CD4-positive, alpha-beta T cell treated with Interleukin-10 for 1 hour (primary cell): ENCODE measurements at places on chromosomes 16 and 17.

DNA sequence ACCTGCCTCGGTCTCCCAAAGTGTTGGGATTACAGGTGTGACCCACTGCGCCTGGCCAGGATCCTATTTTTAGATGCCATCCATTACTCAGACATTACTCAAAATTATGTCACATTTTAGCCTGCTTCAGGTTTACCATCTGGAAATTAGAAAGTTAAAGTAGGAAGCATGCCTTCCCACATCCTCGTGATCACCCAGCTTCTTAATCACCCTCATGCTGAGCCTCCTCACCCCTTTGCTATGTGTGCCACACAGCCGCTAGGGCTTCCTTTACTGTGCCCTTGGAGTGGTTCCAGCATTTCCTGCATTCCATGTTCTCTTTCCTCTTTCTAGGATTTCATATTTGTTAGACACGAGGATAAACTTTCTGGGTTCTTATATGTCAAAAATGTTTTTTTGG, 9.3 kb downstream of the ADORA2B start:
- DNase-seq: no peak

- no peak for DNase-seq
Observed at GRCh38 chr16:66899310-66899944, 19.1 kb downstream of the PDP2 start.

DNA sequence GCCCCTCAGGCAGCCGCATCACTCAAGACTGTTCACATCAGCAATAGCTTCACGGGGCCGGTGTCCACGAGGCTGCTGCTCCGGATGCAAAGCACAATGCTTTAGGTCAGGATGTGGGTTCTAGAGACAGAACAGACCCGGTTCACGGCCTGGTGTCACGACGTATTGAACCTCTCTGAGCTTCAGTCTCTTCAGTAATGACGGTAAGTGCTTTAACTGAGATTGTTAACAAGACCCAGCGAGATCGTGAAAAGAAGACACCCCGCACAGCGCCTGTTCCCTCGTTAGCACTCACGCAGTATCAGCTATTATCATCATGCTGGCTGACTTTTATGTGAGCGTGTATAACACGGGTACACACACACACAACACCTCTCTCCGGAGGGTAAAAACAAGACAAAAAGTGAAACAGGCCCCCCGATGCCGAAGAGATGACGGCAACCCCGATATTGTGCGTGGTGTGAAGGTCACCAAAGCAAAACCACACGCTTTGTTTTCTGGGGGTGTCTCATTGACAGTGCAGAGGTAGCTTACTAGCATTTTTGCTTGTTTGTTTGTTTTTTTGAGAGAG, 21.4 kb upstream of the ABR start:
- DNase-seq: peak; percentile 66

- DNase-seq: peak; percentile 36
Observed at GRCh38 chr16:12087901-12088421, 111.4 kb downstream of the SNX29 start.

GRCh38 chr16:12455287-12455798, 348.3 kb downstream of the CPPED1 start:
- peak; percentile 24 for DNase-seq

DNA sequence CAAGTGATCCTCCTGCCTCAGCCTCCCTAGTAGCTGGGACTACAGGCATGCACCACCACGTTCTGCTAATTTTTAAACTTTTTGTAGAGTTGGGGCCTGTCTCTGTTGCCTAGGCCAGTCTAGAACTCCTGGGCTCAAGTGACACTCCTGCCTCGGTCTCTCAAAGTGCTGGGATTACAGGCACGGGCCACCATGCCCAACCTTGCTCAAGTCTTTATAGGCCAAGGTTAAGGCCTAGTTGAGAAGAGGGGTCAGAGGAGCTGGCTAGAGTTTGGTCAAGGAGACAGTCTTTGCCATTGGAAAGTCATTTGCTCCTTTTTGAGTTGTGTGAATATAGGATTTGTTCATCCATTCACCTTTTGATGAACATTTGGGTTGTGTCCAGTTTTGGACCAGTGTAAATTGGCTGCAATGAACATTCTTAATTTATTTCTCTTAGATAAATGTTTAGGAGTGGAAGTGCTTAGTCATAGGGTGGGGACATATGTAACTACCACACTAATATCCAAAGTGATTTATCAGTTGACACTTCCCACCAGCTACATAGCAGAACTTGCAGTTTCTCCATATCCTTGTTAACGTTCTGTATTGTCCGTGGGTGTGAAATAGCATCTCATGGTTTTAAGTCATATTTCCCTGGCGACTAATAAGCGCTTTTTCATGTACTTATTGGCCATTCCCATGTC, 30.7 kb upstream of the ARHGAP17 start:
- DNase-seq: no peak

- DNase-seq: no peak
Observed at GRCh38 chr17:16935241-16935663, 36.7 kb downstream of the TNFRSF13B start.

DNA sequence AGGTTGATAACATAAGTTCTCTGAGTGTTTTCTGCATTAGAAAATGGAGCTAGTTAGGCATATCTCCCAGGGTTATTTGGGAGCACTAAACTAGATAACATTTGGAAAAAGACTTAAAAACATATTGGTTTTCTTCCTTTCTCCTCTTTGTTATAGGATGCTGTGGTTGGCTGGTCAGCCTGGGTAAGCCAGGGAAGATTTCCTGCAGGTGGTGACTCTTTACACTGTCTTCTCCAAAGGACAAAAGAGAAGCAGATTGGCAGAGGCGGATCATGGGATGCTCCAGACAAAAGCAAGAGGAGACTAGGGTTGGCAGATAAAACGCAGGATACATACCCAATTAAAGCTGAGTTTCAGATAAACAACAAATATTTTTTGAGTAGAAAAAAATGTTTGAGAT, 6.2 kb upstream of the CRYBA1 start:
- DNase-seq: no peak

DNA sequence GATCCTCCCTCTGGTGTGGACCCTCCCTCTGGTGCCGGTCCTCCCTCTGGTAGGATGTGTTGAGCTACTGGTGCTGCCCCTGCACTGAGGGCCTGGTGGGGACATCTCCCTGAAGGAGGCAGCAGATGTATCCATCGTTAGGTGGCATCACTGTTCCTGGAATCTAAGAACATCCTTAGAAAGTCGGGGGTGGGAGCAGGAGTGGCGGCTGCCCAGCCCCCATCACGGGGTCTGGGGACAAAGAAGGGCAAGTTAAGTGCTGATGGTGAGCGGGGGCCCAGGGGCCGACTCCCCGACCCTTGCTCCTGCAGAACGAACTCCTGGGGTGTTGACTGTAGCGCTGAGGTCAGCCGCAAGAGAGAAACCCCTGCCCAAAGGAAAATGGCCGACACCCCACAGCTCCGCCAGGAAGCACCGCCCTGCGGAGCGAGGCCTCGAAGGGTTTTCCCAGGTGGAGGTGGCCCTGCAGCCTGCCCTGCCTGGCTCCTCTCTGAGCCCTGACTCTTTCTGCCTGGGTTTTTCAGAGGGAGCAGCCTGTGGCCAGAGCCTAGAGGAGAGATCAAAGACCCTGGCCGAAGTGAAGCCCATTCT, 5.5 kb downstream of the CTU2 start:
- DNase-seq: no peak

DNA sequence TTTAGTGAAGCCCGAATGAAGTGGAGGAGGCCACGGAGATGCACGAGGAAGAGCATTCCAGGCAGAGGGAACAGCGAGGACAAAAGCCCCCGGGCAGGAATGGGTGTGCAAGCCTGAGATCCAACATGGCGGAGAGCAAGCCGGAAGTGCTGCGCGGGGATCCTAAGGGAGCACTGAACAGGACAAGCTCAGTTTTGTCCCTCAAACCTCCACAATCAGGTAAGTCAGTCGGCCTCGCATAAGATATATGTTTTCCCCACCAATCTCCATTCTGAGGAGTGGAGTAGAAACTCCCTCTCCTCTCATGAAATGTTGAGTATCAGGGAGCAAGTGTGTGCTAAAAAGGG, 32.9 kb upstream of the USP22 start:
- DNase-seq: no peak

GRCh38 chr16:67562918-67563707, 787 bp downstream of the CTCF start:
- peak; percentile 65 for DNase-seq

- no peak for DNase-seq
Observed at GRCh38 chr16:66801320-66802105, at the start of gene TERB1. TERB1 (minus strand) TSS chr16:66801584; CDS start chr16:66796798, 4,786 bp downstream.

GRCh38 chr17:70017112-70017511, 57.9 kb upstream of the KCNJ16 start:
- DNase-seq: no peak

- DNase-seq: no peak
Observed at GRCh38 chr16:47991491-47991890, 164.3 kb downstream of the ABCC12 start.

- DNase-seq: no peak
Observed at GRCh38 chr17:77279448-77280303, 138.9 kb downstream of the SEC14L1 start.
